ENCODE measurements at places on chromosomes 3 and 15. TPM values are rescaled to one million over a fixed set of nuclear protein-coding genes. Genes with fewer than 3 reads are reported as not detected.

The TP63 gene
- total RNA-seq, result 0.14 TPM

The ABHD10 gene
- total RNA-seq, result 62.7 TPM

The TTLL13 gene
- 0.19 TPM for total RNA-seq

The FOXB1 gene
- total RNA-seq, result not detected

The TIGIT gene
- not detected for total RNA-seq

The TEX55 gene
- not detected for total RNA-seq

The NR2E3 gene
- total RNA-seq, result not detected

The ISL2 gene
- total RNA-seq, result not detected

The P3H2 gene
- 0.82 TPM for total RNA-seq

The FAM162A gene
- total RNA-seq, result 141 TPM

The CHDH gene
- total RNA-seq, result 3.7 TPM

The C3orf20 gene
- total RNA-seq, result not detected

The GABRR3 gene
- total RNA-seq, result not detected

The LEKR1 gene
- 0.71 TPM for total RNA-seq

The ACP3 gene
- total RNA-seq, result 1.3 TPM

The GPR27 gene
- 7.3 TPM for total RNA-seq

The PDCD7 gene
- 14.5 TPM for total RNA-seq

The ACKR2 gene
- 0.44 TPM for total RNA-seq

The TLE3 gene
- 17.8 TPM for total RNA-seq

The BBS4 gene
- 11.8 TPM for total RNA-seq

The PRSS50 gene
- total RNA-seq, result 0.22 TPM

The SNAP23 gene
- 34.1 TPM for total RNA-seq

The SCG3 gene
- not detected for total RNA-seq

The MYLK gene
- total RNA-seq, result 11.1 TPM

The THPO gene
- 0.11 TPM for total RNA-seq

The C3orf52 gene
- 2.4 TPM for total RNA-seq

The SLC22A14 gene
- not detected for total RNA-seq

The GXYLT2 gene
- 16.2 TPM for total RNA-seq

The RTF1 gene
- 23.4 TPM for total RNA-seq

The RASL12 gene
- total RNA-seq, result 12.9 TPM

The ARPP21 gene
- total RNA-seq, result not detected

All from left ventricle myocardium inferior (tissue), 1 donor.